Dorsolateral prefrontal cortex (tissue), 122 donors: ENCODE measurements at places on chromosomes 5 and 9.

- DNase-seq = no peak
These were observed 117.5 kb downstream of the VAV2 start for GRCh38 chr9:133874659-133875058.

DNA sequence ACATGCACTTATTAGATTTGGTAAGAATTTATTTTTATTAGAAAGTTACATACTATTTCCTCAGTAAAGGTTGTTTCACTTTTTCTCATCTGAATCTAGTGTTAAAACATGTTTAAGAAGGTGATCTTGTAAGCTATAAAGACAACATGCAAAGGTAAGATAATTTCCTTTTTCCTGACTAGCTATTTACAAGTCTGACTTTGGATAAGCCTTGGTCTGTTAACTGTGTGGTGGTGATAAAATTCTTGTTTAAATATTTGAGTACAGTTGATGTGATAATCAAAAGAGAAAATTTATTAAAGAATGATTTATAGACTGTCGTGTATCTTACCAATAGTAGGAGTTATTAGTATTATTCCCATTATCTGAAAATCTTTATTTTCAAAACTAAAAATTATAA, 36.9 kb upstream of the GPR21 start:
- no peak for DNase-seq

DNA sequence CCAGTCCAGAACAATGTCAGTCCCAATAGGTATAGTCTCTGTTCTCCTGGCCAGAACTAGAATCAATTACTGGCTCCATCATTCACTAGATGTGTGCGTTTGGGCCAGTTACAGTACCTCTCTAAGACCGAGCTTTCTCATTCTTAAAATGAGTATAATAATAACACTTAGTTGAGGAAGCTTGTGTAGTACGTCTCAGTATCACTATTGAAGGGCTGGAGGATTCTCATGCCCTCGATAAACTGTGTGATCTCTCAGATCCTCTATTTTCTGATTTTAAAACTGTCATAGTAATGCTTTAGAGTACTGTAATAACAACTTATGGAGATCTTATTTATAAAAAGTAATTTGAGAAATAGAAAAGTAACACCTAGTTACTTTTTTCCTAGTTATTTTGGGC, 50.7 kb downstream of the CDKN2A start:
- DNase-seq = no peak

GRCh38 chr9:75552941-75553340, 337.5 kb upstream of the PCSK5 start:
- DNase-seq = no peak

- no peak for DNase-seq
These were observed 2.7 kb downstream of the ZNF346 start for GRCh38 chr5:177025101-177025601.

- DNase-seq = no peak
These were observed 28.4 kb downstream of the ERP44 start for GRCh38 chr9:100070104-100071041.

DNA sequence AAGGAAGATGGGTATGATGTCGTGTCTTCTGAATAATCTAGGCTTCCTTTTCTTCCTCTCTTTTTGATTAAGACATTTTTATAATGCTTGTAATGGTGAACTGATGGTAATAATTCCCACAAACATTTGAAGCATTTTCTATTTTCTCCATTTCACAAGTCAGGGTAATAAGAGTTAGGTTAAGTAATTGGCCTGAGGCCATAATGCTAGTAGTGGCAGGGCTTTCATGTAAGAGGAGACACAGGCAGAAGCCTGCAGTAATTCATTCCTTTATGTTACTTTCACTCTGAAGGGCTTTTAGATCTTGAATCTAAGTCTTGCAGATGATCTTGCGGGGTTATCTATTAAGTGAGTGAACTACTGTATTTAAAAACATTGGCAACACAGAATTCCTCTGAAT, 374.9 kb downstream of the MAT2B start:
- no peak for DNase-seq

DNA sequence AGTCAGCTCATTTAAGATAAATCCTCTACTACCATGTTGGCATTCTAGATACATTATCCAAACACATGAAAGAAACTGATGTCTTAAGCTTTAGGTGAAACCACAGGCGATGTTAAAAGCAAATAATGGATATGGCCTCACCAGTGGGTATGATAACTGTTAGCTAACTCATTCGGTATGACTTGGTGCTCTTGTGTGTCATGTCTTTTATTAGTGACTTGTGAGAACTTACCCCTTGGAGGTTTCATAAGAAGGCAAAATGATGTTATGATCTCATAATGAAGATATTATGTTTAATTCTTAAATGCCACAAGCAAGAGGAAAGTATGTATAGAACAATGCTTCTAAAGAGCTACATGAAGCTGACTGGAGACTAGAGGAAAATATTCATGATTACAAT, 1227.0 kb downstream of the EFNA5 start:
- no peak for DNase-seq

GRCh38 chr9:34195143-34195542, 16.3 kb downstream of the UBAP1 start:
- DNase-seq = no peak

- no peak for DNase-seq
These were observed 69.1 kb upstream of the PTCH1 start for GRCh38 chr9:95585824-95586223.

- no peak for DNase-seq
These were observed 59.9 kb downstream of the SLC1A3 start for GRCh38 chr5:36666274-36666673.

DNA sequence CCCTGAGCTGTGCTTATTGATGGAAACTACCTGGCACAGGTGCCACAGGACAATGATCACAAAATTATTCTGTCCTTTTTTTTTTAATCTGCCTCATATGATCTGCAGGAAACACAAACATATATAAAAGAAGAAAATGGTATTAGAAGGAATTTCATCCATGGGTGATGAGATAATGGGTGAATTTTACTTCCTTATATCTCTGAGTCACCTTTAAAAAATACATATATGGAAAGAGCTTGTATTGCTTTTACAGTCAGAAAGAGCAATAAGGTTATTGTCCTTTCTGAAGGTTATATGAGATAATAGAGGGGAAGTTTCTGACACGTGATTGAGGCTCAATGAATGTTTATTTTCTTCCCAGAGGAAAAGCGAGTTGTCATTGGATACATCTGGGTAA, 31.6 kb downstream of the NEURL1B start:
- no peak for DNase-seq
